ENCODE measurements at places on chromosomes 5 and 9.

DNA sequence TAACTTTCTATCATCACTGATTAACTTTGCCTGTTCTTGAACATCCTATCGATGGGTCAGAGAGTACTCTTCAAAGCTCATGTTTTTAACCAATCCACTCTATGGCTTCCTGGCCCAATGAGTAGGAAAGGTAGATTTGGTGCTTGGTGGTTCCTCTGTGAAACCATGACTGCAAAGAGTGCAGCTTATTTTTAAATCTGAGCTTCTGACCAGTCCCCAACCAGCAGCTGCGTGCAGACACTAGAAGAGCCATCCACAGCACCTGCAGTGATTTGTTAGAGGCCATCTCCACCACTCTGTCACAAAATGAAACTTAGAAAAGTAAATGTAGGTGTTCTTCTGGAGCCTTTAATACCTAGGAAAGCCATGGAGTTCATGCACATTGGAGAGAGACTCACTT, 107.3 kb upstream of the WWC1 start:
- DNase-seq, result no peak

- no peak for DNase-seq
Observed at GRCh38 chr5:4116834-4117233, 521.2 kb downstream of the IRX1 start.

GRCh38 chr5:33852319-33852718, 39.5 kb downstream of the ADAMTS12 start:
- no peak for DNase-seq

GRCh38 chr9:18143073-18143745, 330.7 kb upstream of the ADAMTSL1 start:
- no peak for DNase-seq

GRCh38 chr5:92841604-92842155, 739.3 kb downstream of the NR2F1-AS1 start:
- no peak for DNase-seq

All from stimulated activated CD4-positive, alpha-beta T cell treated with anti-CD3 and anti-CD28 coated beads, Interleukin-15, amount 100 ng/mL, for 24 hours (primary cell).